Esophagus squamous epithelium (tissue), 5 donors: ENCODE measurements at places on chromosomes 2 and 18.

DNA sequence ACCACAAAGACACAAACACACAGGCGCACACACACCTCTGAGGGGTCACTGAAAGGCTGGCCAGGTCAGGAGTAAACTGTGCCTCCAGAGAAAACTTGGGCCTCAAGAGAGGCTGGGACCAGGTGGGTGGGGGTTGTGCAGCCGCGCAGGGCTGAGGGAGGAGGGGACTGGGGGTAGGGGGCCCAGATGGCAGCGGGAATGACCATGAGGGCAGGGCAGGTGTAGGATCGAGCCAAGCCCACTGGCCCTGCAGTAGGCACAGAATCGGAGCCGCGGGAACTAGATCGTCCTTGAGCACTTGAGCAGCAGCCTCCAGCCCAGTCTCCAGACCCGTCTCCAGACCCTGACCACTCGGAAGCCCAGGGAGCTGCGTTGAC lies 36.8 kb downstream of the ANKMY1 start:
- no peak overlapping the region for H3K4me3 ChIP-seq
- peaks cover 42% of the 10 kb centered on the region for H3K36me3 ChIP-seq
- no peak overlapping the region for H3K27ac ChIP-seq
- H3K4me1 ChIP-seq: peaks cover 16% of the 10 kb centered on the region

DNA sequence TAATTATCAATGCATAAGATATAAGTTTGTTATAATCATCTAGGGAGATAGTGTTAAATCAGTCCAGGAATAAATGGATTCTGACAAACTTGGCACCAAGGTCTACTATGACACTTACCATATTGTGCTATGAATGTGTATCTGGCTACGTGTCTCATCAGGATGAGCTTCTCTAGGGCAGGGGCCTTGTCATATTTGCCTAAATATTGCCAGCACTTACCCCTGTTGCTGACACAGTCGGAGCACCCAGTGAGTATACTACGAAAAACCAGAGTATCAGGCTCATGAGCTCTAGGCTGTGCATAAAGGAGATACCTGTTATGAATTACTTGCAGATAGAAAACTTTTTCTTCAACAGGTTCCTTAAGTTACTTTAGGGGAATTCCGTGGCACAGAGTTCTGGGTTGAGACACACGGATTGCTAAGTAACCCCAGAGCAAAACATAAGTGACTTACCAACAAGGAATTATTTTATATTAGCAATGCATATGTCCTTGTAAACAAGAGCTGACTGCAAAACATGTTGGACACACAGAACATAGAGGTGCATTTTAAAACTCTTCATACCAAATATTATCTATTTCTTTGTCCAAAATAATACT lies 7.7 kb upstream of the TTC39C start:
- H3K4me3 ChIP-seq: no peak overlapping the region
- no peaks in the 10 kb centered on the region for H3K4me1 ChIP-seq
- no peaks in the 10 kb centered on the region for H3K27me3 ChIP-seq
- DNase-seq: no peak

GRCh38 chr2:44778221-44778654 lies 163.3 kb upstream of the SIX3 start:
- H3K4me3 ChIP-seq: no peak overlapping the region
- H3K27me3 ChIP-seq: no peaks in the 10 kb centered on the region
- no peak overlapping the region for H3K27ac ChIP-seq
- no peaks in the 10 kb centered on the region for H3K36me3 ChIP-seq

- no peaks in the 10 kb centered on the region for H3K27me3 ChIP-seq
- no peak overlapping the region for H3K4me3 ChIP-seq
- no peaks in the 10 kb centered on the region for H3K36me3 ChIP-seq
- DNase-seq: no peak
- no peak overlapping the region for H3K27ac ChIP-seq
These were observed 53.7 kb downstream of the ADD2 start for GRCh38 chr2:70714141-70714905.
